ENCODE measurements at places on chromosomes 7 and 10.
A peak's percentile ranks its signal among the peaks of the same experiment; 100 is the strongest.

- DNase-seq, result no peak
Observed at GRCh38 chr7:138237995-138238394, 161.7 kb downstream of the AKR1D1 start.

GRCh38 chr10:10803278-10803677 lies 214.4 kb upstream of the CELF2 start:
- no peak for DNase-seq

GRCh38 chr7:142345811-142346210 lies 88.0 kb upstream of the PRSS58 start:
- DNase-seq, result no peak

GRCh38 chr7:63899691-63900393 lies 98.8 kb upstream of the ZNF722 start:
- DNase-seq, result peak; percentile 60

DNA sequence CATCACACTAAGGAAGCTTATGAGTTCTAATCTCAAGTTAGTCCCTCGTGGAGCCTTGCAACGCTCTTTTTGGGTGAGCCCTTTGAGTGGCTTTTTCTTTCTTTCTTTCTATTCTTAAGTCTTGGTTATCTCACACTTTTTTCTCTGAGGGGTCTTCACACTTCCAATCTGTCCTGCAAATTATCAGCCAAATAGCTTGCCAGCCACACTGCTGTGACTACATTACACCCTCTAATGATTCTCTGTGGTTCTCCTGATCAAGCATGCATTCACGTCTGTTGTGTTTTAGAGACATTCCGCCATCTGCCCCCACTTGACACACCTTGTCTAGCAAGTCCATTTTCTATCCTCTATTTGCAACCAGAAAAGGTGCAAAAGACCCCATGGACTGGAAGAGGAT lies 340.2 kb downstream of the THSD7A start:
- no peak for DNase-seq

DNA sequence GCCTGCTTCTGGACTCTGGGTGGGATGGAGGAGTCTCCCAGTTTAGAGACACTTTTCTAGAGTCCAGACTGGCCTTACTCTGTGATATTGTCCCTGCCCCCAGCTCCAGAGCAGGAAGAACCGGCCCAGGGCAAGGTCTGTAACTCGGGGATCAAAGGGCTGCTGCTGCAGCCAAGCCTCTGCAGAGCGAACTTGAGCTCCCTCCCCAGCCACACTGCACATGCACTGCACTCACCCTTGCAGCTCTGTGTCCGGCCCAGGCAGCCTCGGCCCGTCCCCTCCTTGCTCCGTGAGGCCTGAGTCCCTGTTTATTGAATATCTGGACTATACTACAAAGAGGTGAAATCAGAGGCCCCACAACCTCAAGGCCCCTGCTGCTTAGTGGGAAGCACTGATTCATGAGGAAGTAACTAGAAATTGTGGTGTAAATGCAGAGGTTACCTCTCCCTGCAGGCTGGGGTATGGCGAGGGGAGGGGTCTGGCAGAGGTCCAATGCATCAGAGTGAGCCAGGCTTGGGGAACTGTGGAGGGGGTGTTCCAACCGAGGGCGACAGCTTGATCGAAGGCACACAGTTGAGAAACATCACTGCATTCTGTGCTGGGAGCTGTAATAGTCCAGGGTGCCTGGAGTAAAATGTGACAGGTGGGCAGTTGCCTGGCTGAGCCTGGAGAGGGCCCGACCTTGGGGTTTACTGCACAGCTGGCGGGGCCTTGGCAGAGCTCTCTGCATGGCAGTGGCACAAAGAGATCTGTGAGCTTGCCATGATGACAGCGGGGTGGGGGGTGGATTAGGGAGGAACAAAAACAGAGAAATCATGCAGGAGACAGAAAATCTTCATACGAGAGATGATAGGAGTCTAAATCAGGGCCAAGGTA lies 49.1 kb downstream of the AOC1 start:
- DNase-seq, result peak; percentile 93

DNA sequence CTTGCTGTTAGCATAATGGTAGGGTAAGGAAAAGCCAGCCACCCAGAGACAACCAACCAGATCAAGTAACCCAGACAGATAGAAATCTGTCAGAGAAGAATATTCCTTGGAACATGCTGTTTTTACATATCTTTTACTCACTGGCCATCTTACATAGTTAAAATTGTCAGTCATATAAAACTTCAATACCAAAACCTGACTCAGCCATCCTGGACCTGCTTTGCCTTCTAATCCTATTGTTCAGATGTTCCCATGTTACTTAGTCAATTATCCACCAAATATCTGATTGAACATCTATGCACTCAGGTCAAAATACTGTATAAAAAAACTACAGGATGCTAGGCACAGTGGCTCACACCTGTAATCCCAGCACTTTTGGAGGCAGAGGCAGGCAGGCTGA lies 466.5 kb upstream of the NRP1 start:
- DNase-seq, result no peak

DNA sequence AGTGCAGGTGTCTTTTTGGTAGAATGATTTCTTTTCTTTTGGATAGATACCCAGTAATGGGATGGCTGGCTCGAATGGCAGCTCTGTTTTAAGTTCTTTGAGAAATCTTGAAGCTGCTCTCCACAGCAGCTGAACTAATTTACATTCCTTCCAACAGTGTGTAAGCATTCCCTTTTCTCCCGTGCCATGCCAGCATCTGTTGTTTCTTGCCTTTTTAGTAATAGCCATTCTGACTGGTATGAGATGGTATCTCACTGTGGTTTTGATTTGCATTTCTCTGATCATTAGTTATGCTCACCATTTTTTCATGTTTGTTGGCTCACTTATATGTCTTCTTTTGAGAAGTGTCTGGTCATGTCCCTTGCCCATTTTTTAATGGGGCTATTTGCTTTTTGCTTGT lies 486.3 kb downstream of the GALNT17 start:
- DNase-seq, result peak; percentile 86

DNA sequence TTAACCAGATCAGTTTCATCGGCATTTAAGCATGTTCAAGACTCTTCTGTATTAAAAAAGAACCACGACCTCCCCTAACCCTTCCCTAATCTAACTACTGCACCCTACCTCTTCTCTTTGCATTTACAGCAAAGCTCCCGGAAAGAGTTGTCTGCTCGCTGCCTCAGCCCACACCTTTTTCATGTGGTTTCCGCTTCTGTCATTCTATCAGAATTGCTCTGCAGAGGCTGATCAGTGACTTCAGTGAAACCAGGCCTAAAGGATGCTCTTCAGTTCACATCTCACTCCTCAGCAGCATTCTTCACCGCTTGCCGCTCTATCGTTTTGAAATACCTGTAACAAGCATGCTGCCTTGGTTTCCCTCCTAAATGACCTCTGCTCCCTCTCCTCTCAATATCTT lies 160.9 kb downstream of the SDK1 start:
- DNase-seq, result no peak

- no peak for DNase-seq
Observed at GRCh38 chr10:1420661-1421362, 316.5 kb downstream of the ADARB2 start.

DNA sequence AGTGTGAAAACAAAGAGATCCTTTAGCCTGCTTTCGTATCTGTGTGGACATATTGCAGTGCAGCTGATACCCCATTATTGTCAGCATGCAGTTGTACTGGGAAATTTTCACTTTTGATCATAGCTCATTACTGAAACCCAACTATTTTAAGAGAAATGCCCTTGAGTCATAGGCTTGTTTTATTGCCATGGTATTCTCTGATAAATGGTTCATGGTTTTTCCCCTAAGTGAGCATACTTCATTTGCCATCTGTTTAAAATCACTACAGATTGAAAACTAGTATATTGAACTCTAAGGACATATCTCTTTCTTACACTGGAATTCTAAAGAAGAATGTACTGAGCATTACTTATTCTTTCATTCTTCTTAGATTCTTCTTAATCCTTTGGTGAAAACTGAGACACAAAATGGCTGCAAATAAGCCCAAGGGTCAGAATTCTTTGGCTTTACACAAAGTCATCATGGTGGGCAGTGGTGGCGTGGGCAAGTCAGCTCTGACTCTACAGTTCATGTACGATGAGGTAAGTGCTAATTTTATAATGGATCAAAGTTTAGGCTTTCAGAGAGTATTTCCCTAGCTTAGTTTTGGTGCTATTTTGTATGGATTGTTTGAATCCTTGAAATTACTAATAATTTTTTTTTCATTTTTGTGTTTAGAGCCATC lies 63.0 kb downstream of the RALA start:
- DNase-seq, result no peak

DNA sequence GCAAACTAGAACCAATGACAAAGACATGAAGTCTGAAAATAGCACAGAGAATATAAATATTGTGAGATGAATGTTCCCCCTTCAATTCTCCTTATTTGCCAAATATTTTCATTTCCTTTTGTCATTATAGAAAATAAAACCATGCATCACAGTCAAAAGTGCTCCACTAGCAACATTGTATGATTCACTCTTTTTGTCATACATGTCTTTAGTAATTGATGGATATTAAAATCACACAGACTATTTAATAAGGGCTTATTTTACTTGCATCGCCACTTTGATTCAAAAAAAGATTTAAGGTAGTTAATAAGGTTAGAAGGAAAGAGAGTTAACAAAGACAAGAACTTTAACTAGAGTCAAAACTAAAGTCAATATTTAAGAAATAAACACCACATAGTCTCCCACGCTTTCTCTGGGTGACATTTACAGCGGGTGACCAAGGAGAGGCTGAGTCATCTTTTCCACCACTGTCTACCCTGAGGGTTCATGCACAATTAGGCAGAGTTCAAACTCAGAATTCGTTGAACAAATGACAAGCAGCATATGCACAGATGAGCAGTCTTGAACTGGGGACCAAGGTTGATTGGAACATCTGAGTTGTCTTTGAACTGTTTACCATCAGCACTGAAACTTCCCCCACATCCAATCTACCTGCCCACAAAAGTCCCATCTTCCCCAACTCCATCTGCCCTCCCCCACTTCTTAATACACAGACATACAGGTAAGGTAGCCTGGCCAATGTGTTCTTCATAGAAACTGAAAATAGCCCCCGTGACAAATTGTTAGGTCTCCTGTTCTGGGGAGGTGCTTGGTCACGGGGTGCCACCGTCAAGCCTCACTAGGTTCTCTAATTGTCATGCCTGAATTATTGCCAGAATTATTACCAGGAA lies 42.5 kb downstream of the C7orf25 start:
- DNase-seq, result no peak

GRCh38 chr10:49187950-49188761 lies at the start of gene TMEM273:
TSS of gene TMEM273 (minus strand) at chr10:49188391. CDS start at chr10:49188336, 55 bp downstream.
- no peak for DNase-seq

- DNase-seq, result no peak
Observed at GRCh38 chr10:35903021-35903420, 260.9 kb upstream of the FZD8 start.

DNA sequence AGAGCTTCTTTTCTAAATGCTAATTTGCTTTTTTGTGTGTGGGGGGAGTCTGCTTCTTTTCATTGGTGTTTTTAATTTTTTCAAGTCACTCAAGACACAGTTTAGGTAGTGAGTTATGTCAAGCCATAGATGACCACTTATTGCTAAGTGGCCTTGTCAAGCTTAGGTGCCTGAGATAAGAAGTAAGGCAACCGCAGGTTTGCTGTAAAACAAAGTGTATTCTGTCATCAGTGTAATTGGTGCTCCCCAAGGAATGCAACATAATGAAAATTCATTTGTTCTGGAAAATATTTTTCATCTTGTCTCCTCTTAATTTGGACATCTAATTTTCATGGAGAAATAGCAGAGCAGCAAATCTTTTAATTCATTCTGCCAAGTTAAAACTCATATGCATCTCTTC lies 249.6 kb downstream of the EXOC4 start:
- DNase-seq, result no peak

DNA sequence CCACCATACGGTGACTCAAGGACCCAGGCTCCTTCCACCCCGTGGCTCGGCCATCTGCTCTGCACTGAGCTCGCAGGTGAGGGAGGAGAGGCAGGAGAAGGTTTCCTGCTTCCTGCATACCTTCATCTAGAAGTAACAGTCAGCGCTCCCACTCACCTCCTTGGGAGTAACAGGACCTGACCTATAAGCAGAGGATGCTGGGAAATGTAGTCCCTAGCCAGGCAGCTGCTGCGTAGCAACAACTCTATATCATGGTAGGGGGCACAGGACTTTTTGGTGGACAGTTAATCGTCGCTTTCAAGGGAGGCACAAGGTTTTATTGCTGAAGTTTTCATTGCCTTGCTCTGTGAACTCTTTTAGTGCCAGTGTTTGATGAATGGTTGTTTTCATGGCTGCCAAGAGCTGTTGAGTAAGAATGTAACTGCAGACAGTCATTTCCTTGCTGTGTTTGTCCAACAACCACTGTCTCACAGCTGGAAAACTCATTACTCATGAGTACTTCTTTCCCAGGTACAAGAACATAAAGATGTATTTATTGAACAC lies 10.2 kb upstream of the ZFYVE27 start:
- no peak for DNase-seq

DNA sequence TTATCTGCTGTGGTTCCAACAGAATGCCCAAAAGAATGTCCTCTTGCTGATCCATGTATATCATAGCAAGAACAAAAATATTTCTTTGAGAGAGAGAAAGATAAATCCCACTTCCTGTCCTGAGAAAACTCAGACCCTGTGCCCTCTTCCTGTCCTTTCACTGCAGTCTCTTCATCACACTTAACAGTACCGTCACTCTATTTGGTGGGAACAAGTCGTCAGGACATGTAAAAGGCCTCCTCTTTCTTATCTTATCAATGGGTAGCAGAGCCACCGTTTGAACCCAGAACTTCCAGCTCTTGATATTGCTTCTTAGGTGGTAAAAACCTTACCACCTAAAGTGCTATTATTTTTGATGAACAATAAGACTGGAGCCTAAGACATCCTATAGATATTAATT lies 43.9 kb downstream of the CHRM2 start:
- DNase-seq, result no peak

- no peak for DNase-seq
Observed at GRCh38 chr7:128954150-128954549, 16.4 kb downstream of the IRF5 start.

- DNase-seq, result no peak
Observed at GRCh38 chr7:43303740-43304241, 191.3 kb downstream of the HECW1 start.

- DNase-seq, result no peak
Observed at GRCh38 chr10:118216020-118216419, 126.1 kb downstream of the FAM204A start.

DNA sequence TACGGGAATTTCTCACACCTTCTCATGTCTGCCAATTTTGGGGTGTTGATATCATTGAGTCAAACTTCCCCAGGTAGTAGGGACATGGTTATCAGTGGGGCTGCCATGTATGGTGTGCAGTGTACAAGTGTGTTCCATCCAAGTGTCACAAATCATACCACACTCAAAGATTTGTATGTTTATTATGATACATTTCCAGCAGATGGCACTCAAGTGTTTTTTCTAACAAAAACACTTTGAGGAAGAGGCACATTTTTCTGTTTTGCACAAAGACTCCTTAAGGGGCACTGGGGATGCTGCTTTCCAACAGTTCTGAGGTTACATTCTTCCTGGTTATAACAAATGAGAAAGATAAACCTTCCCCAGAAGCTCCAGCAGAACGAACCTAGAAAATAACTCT lies 414.5 kb downstream of the REEP3 start:
- DNase-seq, result no peak

GRCh38 chr7:105149827-105150226 lies 135.8 kb downstream of the KMT2E start:
- DNase-seq, result no peak
